Cortex of kidney (tissue), 1 donor: ENCODE measurements at places on chromosomes 5 and 9.

- DNase-seq: no peak
Measured at GRCh38 chr5:123422433-123423277, 548 bp downstream of the CEP120 start.

GRCh38 chr9:27933210-27934025, 360.1 kb upstream of the C9orf72 start:
- DNase-seq: no peak

DNA sequence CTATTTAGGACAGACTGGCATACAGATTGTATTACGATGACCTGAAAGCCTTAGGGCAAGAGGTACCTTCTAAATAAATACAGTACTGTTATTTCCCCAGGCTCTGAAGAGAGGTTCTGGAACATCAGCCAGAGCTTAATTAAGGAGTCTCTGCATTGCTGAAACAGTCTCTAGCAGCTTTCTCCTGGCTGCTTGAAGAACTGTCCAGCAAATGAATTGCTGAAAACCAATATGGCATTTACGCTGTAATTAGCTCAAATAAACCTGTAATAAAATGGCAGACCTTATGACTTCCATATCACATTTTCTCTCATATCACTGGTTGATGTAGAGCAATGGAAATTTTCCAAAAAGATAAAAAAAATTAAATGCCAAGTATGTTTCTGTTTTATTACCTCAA, 636.3 kb downstream of the GABRG2 start:
- DNase-seq: no peak

DNA sequence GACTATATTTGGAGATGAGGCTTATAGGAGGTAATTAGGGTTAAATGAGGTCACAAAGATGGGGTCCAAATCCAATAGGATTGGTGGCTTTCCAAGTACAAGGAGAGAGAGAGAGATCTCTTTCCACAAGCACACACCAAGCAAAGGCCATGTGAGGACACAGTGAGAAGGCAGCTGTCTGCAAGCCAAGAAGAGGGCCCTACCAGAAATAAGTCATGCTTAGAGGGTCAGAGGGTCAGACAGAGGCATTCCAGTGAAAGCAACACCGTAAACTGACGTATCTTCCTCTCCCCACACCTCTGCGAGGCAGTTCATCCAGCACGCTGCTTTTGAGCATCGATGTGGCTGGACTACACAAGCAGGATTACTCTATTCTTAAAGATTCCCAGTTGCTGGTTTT, 87.9 kb downstream of the SLC1A3 start:
- no peak for DNase-seq

GRCh38 chr5:15248731-15249130, 251.2 kb upstream of the FBXL7 start:
- DNase-seq: no peak

DNA sequence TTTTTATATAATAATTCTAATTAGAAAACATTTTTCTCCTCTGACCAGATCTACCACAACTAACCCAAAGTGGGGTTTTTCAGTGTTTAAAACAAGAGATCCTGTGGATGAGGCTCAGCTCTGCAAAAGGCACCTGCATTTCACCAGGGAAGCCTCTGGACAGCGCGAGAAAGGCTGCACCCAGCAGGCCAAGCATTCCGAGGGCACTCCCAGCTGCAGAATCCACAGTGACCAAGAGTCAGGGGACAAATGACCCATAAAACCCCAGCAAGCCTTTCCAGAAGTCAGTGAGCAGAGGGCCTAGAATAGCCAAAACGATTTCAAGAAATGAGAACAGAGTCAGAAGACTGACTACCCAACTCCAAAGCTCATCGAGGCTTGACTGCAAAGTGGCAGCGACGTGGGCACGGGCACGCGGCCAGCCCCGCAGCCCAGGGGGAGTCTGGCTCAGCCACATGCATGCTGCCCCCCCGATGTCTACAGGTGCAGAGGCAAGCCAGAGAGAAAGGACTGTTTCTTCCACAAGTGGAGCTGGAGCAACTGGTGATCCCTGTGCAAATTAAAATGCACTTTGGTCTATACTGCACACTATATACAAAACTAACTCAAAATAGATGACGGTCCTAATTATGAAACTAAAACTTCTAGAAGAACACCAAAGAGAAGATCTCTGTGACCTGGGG, 26.2 kb downstream of the TPPP start:
- no peak for DNase-seq

GRCh38 chr5:59300930-59301329, 592.6 kb downstream of the PDE4D start:
- no peak for DNase-seq

DNA sequence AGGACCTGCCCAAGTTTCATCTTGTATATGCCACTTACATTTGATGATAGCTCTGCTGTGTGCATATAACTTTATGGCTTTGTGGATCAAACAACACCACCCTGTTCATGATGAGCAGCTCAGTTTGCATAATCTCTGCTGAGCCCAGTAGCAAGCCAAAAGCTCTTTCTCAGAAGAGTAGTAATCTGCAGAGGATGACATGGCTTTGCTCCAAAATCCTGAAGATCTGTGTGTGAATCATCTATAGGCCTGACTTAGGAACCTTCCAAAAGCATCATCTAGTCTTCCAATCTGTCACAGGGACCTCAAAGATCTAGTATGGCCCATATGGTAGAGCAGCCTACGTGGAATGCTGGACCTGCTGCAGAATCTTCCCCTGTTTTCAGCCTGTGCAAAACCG, 394.6 kb downstream of the PSAT1 start:
- DNase-seq: no peak

DNA sequence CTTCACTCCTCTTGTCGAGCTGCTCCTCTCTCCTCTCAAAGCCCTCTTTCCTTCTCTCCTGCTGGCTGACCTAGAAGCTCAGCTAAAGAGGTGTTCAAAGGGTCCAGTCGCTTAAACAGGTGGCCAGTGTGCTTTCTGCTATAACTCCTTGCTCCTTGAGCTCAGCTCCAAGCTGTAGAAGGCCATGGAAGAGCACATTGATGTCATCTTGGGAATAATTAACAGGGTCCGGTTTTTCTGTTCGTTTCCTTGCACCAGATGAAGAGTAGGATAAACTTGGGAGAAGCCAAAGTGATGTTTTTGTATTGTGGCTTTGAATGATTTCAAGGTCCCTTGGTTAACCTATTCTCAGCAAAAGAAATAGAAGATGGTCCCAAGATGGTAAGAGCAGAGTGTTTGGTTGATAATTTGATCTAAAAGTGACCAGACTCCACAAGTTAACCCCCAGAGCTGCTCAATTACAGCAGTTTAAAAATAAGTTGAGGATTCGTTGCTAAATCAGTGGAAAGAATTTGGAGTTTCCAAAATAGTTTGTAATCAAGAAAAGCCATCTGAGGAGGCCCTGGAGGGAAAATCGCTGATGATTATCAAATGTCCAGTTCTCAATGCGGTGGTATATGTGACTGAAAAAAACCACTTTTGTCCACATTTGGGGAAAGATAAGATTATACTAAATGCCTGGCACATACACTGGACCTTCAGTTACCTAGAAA, 148.1 kb downstream of the DOCK8 start:
- DNase-seq: no peak

- no peak for DNase-seq
Measured at GRCh38 chr5:132083071-132083678, 9.6 kb downstream of the CSF2 start.

DNA sequence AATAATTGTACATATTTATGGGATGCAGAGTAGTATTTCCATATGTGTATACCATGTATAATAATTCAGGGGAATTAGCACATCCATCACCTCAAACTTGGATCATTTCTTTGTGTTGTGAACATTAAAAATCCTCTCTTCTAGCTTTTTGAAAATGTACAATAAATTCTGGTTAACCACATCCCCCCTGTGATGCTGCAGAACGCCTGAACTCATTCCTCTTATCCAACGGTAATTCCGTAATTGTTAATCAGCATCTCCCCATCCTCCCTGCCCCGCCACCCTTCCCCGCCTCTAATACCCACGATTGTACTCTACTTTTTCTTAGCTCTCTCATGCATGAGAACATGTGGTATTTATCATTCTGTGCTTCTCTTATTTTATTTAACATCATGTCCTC, 127.7 kb upstream of the ANKRD55 start:
- no peak for DNase-seq

DNA sequence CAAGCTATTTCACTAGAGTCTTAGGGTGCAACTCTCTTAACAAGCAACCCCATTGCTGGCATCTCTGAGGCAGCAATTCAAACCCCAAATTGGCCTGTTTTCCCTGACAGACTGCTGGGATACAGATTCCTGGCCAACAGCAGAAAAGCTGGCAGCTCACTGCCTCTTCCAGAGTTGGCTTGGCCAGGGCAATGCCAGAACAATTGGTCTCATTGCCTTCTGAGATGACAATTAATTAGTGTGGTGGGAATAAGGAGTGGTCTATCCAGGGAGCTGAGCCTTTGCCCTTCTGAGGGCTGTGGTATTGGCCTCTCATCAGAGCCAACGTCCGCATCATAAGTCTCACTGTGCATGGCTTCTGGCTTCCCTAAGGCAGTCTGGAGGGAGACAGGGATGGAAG, 183.2 kb downstream of the GNAQ start:
- DNase-seq: no peak

- DNase-seq: no peak
Measured at GRCh38 chr5:125476901-125477585, 730.6 kb upstream of the ZNF608 start.
